ENCODE measurements at places on chromosomes 7 and 10. TPM values are rescaled to one million over a fixed set of nuclear protein-coding genes. Genes with fewer than 3 reads are reported as not detected.

The CYP26A1 gene
- total RNA-seq, result 0.91 TPM

The HOXA5 gene
- 25.2 TPM for total RNA-seq

The CREB5 gene
- total RNA-seq, result 3.0 TPM

The KLLN gene
- total RNA-seq, result 0.29 TPM

The CAMK1D gene
- 1.2 TPM for total RNA-seq

Data from A375 (cell line).